NCI-H510A (cell line): ENCODE measurements at places on chromosomes 7 and 10.

DNA sequence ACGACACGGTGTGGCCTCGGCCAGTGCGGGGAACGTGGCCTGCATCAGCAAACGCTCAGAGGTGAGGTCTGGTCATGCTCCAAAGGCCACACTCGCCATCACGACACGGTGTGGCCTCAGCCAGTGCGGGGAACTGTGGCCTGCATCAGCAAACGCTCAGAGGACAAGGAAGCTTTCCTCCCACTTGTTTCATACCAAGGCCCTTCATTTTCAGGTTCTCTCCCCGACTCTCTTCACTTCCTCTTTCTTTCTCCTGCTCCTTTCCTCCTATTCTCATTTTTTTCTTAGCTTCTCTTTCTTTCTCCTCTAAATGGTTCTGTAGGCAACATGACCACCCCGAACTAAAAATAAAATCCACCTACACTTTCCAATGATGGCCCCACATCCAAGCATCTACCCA, 384.4 kb upstream of the SHH start:
- no peak for DNase-seq

- DNase-seq = peak; percentile 63
Observed at GRCh38 chr7:20786779-20787659, at the start of gene SP8. SP8 (minus strand) TSS chr7:20786886; CDS start chr7:20786798, 88 bp downstream.

GRCh38 chr7:106049139-106049752, 62.9 kb downstream of the SYPL1 start:
- no peak for DNase-seq

GRCh38 chr7:87202705-87203104, 16.8 kb downstream of the TMEM243 start:
- no peak for DNase-seq

GRCh38 chr7:33790746-33791145, 114.6 kb upstream of the BMPER start:
- DNase-seq = no peak

DNA sequence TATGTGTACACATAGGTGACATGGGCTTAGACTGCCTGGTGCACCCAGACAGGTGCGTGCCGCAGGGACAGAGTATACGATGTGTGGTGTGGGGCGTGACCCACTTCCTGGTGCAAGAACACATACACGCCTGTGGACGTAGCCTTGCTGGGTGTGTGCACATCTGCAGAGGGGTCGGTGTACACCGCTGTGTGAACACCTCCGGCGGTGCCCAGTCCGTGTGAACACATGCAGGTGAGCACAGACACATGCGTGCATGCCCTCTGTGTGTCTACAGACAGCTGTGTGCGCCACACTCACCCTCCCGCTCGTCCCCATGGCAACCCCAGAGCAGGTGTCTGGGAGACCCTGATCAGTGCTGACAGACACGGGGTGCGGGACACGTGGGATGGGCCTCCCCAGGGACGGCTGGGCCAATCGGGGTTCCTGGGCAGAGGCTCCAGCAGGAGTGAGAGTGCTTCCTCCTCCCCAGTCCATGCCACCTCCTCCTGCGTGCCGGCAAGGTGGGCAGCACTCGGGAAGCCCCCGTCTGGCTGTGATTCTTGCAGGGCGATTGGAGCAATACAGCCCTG, 23.4 kb downstream of the ELFN1 start:
- no peak for DNase-seq

GRCh38 chr10:85917601-85918000, 449.0 kb downstream of the GRID1 start:
- no peak for DNase-seq

DNA sequence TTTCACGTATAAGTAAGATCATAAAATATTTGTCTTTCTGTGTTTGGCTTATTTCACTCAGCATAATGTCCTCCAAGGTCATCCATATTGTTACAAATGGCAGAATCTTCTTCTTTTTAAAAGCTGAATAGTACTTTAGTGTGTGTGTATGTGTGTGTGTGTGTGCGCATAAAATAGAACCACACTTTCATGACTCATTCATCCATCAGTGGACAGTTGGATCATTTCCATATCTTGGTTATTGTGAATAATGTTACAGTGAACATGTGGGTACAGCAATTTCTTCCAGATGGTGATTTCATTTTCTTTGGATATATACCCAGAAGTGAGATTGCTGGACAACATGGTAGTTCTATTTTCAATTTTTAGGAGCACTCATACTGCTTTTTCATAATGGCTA, 622.4 kb downstream of the NRG3 start:
- DNase-seq = no peak

DNA sequence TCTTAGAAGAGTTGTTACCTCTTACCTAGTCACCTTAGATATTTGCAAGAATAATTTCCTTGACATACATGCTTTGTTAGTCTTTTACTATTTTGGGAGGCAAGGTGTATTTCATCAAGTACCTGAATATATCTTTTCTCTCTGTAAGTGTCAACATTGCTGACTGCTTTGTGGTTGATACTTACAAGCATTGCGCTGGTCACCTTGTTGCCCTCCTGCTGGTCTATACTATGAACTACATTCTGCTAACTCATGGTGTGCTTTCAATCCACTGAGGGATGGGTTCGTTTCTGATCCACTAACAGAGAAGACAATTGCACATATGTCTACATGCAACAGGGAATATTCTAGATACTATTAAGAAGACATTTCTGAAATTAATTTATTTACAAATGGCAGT, 837.8 kb upstream of the COBL start:
- no peak for DNase-seq

DNA sequence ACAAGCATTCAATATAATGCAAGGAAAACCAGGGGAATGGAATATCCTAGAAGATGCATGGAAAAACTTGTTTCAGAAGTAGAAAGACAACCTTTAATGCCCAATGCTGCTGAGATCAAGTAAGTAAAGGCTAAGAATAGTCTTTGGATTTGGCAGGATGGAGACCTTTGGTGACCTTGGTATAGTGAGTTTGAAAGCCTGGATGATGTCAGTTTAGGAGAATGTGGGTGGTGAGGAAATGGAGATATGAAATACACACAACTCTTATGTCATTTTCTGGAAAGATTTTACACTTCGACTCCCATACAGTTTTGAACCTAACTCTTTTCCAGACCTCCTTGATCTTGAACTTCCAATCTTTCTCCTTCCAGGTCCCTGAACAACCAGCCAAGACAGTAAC, 185.7 kb downstream of the TFEC start:
- DNase-seq = no peak

DNA sequence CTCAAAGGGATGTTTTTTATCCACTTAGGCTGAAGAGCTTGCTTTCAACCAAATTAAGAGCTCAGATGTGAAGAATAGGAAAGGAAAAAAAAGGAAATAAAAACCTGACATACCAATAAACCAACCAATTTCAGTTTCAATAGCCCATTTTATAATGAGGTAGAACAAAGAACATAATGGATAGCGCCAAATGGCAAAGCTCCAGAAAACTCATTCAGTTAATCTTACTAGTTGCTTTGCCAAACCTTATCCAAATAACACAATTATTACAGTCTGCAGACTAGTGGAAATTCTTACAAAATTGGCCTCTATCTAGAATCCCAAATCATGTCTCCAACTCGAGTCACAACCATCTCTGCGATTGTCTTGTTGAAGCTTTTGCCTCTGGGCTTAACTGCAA, 337.0 kb downstream of the CRPPA start:
- no peak for DNase-seq

- no peak for DNase-seq
Observed at GRCh38 chr10:85657476-85658113, 709.0 kb downstream of the GRID1 start.
